ENCODE measurements at places on chromosomes 16 and 17. TPM values are rescaled to one million over a fixed set of nuclear protein-coding genes. Genes with fewer than 3 reads are reported as not detected.
A peak's percentile ranks its signal among the peaks of the same experiment; 100 is the strongest.

The ACTG1 gene
- total RNA-seq = 1,634 TPM

- no peak for DNase-seq
Measured at GRCh38 chr17:69046121-69046807, 14.5 kb downstream of the ABCA9 start.

The ALOX12 gene
- total RNA-seq = not detected

- DNase-seq = peak; percentile 85
Measured at GRCh38 chr17:7579001-7579833, at the start of gene CD68. TSS of gene CD68 (plus strand) at chr17:7579638. CDS start at chr17:7579678, 40 bp downstream.

- DNase-seq = no peak
Measured at GRCh38 chr16:2243031-2243528, 6.8 kb downstream of the DNASE1L2 start.
